ENCODE measurements at places on chromosomes 4 and X. TPM values are rescaled to one million over a fixed set of nuclear protein-coding genes. Genes with fewer than 3 reads are reported as not detected.

Gene NAP1L3
- 3.1 TPM for total RNA-seq

Gene TLR8
- not detected for total RNA-seq

Gene C4orf51
- total RNA-seq = not detected

Gene ACSL4
- 32.4 TPM for total RNA-seq

Gene REELD1
- total RNA-seq = not detected

Gene CT45A5
- not detected for total RNA-seq

Gene ZCCHC18
- not detected for total RNA-seq

Gene ABCD1
- 7.3 TPM for total RNA-seq

Gene FAM236C
- not detected for total RNA-seq

Gene NAP1L2
- total RNA-seq = 2.6 TPM

Gene CYTL1
- not detected for total RNA-seq

Gene SORCS2
- total RNA-seq = 16.4 TPM

Gene FOXP3
- not detected for total RNA-seq

Gene L1CAM
- 37.1 TPM for total RNA-seq

DNA sequence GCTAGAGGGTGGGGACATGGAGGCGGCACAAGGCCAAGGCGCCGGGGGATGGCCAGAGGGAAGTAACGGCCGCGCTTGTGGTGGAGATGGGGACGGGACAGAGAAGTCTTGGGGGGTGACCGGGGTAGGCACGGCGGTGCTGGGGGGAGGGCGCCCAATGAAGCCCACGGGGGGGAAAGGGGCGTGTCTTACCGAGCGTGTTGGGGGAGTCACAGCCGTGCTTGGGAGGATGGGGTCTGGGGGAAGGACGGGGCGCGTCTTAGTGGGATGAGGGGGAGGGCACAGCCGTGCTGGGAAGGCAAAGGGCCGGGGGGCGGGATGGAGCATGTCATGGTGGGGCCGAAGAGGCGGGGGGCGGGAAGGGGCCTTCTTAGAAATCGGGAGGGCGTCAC lies 952 bp downstream of the ARSD start:
- DNase-seq = no peak

DNA sequence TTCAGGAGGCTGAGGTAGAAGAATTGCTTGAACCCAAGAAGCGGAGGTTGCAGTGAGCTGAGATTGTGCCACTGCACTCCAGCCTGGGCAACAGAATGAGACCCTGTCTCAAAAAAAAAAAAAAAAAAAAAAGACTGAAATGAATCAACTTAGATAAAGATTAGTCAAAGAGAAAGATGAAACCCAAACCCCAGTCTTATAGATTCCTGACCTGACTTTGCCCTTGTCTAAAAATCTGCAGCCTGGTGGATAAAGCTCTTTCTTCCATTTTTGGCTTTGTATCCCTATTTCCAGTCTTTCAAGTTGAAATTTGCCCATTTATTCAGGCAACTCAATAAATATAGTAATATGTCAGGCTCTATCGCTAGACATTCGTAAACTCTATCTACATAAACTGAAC lies 39.3 kb upstream of the SPINK2 start:
- no peak for DNase-seq

DNA sequence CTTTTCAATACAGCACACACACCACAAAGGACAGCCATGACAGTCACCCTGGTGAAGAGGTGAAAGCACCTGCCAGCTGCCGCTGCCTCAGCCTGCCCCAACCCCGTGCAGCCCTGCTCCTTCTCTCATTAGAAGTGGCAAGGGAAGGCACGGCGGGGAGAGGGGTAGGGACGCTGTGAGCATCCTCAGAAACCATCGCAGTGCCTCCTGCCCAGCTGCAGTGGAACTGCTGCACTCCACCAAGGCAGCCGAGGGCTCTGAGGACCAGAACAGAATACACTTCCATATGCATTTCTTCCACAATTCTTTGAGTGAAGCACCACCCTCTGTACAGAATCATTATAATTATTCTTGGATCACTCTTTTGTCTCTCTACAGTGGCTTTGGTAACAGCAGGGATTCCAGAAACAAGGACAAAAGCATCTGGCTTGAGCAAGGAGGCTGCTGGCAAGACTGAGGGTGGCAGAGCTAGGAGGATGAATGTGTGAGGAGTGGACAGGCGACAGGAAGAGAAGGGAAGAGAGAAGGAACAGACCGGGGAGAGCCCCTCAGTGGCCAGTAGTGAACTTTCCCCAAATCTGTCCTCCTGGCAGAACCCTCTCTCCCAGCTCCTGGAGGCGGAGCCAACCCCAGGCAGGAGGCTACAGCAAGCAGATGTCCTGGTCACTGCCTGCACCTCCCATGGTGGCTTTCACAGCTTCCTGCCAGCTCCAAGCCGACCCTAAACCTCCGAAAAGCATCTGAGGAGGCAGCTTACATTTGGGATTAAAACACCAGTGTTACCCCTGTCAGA lies 73.2 kb downstream of the MTNR1A start:
- no peak for DNase-seq

- DNase-seq = no peak
These were observed 28.1 kb downstream of the TBC1D14 start for GRCh38 chr4:6937754-6938153.

- DNase-seq = no peak
These were observed 96.9 kb upstream of the CASK start for GRCh38 chrX:42020225-42020624.

DNA sequence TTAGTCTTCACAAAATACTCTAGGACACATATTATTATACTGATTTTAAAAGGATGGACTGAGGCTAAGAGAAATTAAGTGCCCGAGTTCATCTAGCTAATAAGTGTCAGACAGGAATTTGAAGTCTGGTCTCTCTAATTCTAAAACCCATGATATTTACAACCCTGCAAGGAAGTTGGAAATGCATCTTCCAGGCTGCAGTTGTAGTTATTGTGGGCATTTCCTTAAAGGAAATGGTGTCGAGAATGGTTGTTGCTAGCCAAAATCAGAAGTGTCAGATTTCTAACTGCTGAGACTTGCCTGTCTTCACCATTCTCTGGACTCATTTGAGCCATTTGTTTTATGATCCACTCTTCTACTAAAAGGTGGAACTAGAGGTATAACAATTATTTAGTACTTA lies 82.5 kb downstream of the FAT4 start:
- no peak for DNase-seq

DNA sequence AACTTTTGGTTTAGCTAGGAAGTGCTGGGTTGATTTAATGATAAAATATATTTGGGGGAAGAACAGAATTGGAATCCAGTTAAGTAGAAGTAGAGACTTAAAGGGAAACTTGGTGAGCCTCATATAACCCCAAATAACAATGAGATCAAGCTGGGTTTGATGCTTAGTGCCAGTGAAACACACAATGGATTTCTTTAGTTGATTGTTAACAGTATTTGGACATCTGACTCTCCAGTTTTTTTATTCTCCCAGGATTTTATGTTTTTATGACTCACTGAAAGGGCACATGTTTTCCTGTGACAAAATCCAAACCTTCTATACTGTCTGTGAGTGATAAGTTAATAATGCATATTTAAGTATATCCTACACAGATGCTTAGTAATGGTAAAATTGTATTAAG lies 2.7 kb upstream of the NEUROG2 start:
- no peak for DNase-seq

GRCh38 chrX:117532339-117532738 lies 584.3 kb downstream of the KLHL13 start:
- DNase-seq = no peak

GRCh38 chr4:2927696-2928075 lies 35.5 kb downstream of the NOP14 start:
- no peak for DNase-seq

DNA sequence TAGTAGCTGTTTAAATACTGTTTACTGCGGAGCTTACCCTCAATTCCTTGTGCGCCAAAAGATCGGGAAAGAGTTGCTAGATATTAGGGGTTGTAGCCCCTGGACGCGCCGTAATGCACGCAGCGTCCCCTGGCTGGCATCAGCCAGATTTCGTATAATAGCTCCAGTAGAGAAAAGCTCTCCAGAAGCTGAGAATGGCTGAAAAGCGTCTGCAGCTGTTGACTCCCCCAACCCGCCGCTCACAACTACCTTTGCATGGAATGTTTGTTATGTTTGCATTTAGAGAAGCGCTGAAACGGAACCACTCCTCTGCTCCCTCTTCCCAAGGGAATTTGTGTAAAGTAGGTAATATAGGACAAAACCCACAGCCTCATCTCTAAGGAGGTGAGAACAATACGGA lies 3.7 kb downstream of the DOCK11 start:
- DNase-seq = no peak

- DNase-seq = no peak
These were observed 247.9 kb upstream of the AR start for GRCh38 chrX:67295924-67296323.

GRCh38 chrX:42695800-42696358 lies 82.1 kb downstream of the PPP1R2C start:
- peak; percentile 40 for DNase-seq

DNA sequence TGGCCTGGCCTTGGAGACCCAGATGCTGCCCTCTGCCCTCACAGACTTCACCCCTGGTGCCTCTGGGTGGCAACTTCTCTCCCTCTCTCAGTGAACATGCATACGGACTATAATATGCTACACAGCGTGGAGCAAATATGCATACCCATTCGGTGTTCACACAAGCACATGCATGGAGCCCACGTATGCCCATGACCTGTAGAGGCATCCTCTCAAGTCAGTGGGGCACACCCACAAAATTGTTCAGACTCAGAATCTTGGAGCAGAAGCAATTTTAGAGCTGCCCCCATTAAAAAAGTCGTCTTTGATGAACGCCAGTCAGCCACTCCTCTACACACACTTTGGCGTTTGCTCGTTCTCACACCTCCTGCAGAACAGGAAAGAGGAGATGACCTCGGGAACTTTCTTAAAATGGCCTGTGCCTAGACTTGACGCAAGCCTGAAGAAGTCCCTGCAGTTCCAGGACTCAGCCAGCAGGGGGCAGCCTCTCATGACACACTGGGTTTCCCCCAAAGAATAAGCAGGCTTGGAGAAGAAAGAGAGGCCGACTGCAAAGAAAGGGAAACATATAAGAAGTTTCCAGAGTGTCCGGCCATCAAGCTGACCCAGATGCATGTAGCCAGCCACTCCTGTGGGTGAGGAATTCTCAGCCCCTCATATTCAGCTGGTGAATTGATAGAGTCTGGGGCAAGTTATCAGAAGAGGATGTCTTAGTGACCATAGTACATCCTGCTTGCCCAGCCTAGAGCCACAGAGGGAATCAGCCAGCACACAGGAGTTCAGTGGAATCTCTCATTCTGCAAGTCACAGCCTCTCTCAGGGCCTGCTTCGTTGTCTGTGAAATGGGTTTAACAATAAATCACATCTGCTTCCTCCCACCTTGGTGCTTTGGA lies 17.3 kb downstream of the APLN start:
- peak; percentile 32 for DNase-seq

DNA sequence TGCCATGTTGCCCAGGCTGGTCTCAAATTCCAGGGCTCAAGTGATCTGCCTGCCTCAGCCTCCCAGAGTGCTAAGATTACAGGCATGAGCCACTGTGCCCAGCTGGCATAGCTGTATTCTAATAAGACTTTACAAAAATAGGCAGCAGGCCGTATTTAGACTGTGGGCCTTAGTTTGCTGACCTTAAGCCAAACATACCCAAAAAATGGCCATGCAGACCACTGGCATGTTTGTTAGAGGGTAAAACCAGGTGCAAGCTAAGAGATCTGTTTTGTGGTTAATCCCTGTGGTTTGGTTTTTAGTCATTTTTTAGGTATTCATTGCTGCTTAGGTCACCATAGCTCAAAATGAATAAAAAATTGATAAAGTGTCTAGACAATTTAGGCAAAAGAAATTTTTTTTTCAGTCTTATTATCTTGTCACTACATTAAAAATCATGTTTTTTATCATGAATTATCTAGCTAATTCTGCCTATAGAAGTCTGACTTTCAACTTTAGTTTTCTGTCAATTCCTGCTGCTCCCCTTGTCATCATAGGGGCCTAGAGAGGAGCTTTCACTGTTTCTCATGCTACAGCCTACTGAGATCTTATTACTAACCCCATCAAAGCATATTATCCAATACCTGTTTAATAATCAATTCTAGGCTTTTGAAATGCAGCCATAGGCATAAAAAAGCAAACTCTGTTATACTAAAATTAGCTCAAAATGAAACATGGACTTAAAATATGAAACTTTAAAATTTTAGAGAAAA lies 7.5 kb upstream of the SPINK2 start:
- no peak for DNase-seq

- DNase-seq = peak; percentile 48
These were observed 249.1 kb downstream of the RPA4 start for GRCh38 chrX:97132664-97133415.

DNA sequence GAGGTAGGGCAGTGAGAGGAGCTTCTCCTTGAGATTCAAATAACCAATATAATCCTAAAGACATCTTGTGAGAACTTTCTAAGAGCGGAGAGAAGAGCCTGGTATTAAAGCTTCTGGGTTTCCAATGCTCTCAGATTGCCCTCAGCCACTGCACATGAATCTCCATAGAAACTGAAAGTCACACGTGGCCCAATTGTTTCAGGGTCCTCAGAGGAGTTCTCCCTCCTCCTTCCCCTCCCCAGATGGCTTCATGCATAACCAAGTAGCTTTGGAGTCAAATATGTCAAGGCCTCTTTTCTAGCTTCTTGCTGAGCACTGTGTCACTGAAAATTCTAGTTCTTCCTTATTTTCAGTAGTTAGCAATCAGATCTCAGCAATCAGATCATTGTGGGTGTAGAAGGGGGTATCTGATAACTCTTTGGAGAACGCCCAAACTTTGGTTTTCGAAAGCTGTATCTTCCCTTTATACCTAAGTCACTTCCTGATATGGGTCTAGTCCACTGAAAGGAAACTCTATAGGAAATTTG lies 2.2 kb downstream of the BTK start:
- no peak for DNase-seq

DNA sequence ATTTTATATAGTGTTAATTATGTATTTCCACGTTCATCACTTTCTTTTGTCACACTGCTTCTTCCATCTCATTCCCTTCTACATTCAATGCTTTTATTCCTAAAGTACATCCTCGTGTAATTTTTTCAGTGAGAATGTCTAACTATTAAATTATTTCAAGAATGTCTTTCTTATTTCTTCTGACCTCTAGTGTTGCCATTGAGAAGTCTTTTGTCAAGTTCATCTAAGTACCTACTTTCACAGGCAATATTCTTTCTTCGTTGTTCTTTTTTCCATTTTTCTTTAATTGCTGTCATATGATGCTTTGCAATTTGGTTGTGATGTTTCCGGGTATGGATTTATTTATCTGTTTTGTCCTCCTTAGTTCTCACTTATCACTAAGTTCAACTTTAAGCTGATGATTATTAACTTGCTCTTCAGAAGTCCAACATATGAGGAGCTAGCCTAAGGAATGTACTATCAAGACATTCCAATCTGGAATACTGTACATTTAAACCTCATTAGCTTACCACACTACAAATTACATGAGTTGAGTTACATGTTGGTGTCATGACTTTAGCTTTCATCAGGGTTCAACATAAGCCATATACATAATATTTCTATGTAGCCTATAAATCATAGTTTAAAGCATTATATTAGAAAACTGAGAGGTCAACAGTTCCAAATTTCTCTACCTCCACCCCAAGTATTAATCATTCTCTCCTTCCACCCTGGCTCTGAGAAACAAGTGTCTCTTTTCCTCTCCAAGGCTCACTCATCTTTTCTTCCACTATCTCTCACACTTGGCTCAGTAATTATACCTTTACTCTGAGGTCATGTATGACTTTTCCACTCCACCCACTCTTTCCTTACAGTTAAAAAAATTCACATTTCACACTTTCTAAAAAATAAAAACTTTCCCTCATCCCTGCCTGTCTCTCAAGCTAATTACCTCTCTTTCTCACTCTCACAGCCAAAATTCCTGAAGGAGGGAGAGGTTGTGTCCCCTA lies 81.5 kb downstream of the COX18 start:
- DNase-seq = no peak

GRCh38 chr4:41360214-41360920 lies 103.6 kb downstream of the UCHL1 start:
- peak; percentile 89 for DNase-seq

- DNase-seq = peak; percentile 70
These were observed 107.5 kb upstream of the ACSL4 start for GRCh38 chrX:109840585-109840984.

Data from Caki2 (cell line).